Nucleus accumbens (tissue), 56 donors: ENCODE measurements at places on chromosomes 7 and 10.

GRCh38 chr7:147311336-147311735 is 1194.7 kb downstream of the CNTNAP2 start:
- DNase-seq: no peak

DNA sequence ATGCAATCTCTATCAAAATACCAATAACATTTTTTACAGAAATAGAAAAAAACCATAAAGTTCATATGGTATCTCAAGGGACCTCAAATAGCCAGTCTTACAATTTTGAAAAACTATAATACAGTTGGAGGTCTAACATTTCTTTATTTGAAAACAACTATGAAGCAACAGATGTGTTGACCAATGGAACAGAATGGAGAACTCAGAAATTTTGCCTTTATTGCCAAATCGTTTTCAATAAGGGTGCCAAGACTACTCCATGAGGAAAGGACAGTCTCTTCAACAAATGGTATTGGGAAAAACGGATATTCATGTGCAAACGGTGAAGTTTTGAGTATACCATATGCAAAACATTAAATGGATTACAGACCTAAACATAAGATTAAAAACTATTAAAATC is 470.8 kb upstream of the DPP6 start:
- DNase-seq: no peak

DNA sequence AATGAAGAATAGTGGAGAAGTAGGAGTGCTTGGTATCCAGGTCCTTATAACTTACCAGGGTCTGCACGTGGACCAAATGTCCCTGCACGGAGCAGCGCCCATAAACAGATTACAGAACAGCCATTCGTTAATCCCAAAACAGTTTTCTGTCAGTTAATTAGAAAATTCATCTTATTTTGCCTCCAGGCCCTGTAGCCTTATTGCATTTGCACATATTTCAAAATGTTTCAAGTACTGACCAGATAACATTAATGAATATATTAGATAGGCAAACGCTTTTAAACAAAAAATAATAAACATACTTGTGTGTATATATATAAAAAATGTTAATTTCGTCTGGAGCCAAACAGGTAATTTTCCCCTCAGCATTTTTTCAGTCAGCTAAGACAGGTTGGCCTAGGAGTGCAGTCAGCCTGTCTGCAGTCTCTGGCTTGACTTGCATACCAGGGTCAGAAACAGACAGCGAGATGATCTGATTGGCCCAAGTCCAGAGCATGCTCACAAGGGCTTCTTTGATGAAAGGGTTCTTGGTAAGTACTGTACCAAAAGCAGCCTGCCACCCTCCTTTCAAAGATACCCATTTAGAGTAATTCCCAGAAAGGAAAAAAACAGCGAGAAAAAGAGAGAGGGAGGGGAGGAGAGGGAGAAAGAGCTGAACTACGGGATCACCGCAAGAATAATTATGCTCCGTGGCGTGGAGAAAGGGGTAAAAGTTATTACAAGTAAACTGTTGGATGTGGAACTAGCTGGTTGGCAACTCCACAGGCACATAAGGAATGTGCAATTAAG is 194.4 kb upstream of the TCF7L2 start:
- DNase-seq: no peak

DNA sequence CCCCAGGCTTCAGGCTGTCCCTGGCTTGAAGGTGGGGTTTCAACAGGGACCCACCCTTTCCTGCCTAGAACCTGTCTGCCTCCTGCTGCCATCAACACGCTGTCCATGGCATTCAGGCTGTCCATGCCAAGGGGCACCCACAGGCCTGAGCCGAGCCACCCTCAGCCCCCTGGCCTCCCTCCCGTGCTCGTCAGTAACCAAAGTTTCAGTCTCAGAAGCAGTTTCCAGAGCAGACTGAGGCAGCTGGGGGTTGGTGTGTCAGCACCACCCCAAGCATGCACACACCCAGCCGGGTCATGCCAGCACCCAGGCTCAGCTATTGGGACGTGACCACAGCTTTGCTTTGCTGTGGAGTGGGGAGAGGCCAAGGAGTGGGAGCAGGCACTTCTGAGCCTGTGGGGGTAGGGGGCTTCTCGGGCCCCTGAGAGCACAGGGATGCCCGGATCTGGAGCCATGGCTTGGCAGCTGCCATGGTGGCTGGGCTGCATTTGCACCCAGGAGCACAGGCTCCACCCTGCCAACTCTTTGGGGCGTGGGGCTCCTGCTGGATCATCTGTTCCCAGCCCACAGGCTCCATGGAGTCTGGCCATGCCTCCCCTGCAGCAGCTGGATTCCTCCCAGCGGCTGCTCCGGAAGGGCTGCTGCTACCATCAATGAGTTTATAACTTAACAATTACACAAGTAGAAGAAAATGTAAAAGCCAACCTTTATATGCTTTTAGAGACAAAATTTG is 314.5 kb upstream of the SEMA3C start:
- no peak for DNase-seq

GRCh38 chr10:88991899-88992320 is 1.3 kb downstream of the FAS start:
- DNase-seq: no peak

GRCh38 chr7:14495633-14496032 is 406.9 kb downstream of the DGKB start:
- no peak for DNase-seq

DNA sequence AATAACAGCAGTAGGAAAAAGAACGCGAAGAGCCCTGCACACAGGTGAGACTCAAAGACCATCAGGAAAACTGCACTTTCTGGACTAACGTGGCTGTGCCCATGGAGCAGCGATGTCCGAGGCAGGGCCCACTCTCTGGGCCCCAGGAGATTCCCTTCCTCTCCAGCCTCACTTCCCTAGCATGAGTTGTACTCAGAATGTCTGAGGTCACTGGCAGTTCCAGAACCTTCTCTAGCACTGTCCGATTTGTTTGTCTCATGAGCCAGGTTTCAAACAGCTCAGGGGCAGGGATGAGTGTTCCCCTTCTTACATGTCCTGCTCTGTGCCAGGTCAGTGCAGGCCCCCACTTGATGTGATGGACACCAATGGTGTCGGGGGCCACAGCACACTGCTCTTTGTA is 484.2 kb downstream of the PTPRN2 start:
- DNase-seq: no peak

- DNase-seq: no peak
Measured at GRCh38 chr7:99791021-99791420, 7.0 kb upstream of the CYP3A4 start.

DNA sequence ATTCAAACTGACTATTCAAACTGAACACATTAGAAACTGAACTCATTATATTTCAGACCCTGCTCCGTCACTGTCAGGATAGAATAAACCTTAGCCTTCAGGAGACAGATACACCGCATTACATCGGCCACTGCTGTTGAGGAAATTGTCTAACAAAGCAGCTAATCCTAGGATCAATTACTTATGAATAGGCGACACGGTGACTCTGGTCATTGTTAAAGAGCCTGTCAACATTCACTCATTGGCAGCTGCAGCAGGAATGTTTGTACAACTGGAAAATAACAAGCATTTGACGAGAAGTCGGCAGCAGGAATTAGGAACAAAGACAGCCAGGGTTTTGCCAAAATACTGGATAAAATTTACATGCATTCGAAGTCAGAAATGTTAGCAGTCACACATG is 112.0 kb upstream of the MKX start:
- no peak for DNase-seq

DNA sequence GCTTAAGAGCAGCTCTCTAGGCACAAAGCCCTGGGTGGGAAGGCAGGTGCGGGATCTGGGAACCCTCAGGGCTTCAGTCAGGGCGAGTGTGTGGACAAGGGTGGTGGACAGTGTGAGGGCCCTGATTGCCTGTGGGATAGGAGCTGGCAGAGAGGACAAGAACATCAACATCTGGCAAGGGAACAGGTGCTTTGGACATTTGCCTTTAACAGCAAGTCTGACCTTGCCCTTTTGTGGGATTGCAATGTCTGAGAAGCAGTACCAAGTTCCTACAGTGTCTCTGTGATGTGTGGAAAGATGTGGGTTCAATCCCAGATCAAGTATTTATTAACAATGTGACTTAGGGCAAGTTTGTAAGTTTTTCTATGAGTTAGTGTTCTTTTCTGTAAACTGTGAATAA is 46.7 kb downstream of the TFAM start:
- no peak for DNase-seq

DNA sequence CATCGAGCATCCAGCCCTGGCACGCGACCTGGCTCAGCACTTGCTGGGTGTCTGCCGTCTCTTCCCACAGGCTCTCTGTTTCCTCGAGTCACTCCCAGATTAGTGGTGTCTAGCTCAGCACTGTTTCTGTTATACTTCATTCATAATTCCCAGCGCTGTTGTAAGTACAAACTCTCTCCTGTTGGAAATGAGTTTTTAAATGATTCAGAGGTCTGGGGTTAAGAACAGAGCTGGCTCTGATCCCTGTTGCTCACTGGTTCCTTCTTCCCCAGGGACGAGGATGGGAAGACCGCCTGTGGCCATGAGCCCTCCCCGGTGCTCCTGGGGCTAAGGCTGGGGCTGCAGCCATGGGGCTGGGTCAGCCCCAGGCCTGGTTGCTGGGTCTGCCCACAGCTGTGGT is 17.3 kb upstream of the C10orf95 start:
- no peak for DNase-seq

DNA sequence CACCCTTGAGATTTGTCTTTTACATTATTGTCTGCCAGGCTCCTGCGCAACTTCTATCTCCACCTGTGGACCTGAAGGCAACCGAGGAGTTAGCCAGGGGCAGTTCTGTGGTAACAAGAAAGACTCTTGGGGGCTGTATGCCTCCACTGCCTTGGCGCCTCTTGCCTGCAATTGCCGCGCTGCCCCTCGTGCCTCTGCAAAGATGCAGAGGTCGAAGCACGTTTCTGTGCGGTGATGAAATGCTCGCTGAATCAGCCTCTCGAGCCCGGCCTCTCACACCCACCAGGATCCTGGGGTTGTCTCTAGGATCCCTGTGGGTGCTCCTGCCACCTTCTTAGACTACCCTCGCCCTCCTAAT is 486 bp upstream of the LHFPL3 start:
- DNase-seq: no peak

GRCh38 chr10:86048571-86048970 is 318.0 kb downstream of the GRID1 start:
- DNase-seq: no peak

DNA sequence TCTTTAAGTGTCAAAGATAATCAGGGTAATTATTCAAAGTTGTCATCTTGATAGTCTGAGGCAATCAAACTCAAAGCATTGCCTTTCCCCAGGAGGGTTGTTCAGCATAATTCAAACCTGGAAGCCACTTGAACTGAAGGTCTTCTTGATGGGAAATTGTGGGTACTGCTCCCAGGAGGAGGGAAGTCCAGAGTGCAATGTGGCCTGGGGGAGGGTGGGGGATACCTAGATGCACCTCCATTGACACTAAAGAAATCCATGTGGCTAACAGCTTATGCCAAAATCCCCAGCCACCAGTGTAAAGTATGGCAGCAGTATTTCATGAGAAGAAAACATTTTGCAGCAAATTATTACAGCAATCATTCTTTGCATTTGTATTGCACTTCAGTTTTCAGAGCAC is 114.9 kb downstream of the STRA8 start:
- DNase-seq: no peak

DNA sequence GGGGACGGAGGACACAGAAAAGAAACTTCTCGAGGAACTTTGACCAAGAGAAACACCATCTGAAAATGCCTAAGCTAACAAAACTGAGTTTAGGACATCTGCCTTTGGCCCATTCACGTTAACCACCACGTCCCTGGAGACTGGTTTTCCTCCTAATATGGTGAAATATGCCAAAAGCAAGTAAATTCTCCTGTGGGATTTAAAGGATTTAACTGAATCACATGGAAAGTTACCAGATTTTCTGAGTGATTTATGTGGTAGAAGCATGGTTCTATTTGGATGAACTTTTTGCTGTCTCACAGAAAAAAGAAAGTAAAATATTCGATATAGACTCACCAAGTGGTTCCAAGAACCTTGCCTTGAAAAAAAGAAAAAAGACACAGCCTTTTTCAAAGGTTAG is 30.4 kb upstream of the BMPER start:
- no peak for DNase-seq

DNA sequence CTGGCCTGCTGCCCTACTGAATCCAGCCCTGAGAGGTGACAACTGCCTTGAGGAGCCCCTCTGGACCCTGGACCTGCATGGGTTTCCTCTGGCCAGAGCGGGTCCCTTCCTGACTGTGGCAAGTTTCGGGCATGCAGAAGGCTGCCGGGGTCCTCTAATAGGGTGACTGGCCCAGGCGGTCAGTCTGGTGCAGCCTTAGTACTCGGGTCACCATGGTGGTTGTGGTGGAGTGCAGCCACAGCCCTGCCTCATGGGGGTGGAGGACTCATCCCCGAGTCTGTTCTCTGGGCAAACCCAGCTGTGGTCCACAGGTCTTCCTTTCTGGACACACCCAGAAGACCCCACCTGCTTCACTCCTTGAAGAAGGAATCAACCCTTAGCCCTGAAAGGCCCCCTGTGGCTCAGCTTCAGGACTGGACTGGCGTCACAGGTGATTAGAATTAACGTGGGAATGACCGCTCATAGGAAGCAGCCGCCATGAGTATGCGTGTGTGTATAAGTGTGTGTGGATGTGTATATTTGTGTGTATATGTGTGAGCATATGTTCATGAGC is 28.7 kb downstream of the RAMP3 start:
- DNase-seq: no peak

DNA sequence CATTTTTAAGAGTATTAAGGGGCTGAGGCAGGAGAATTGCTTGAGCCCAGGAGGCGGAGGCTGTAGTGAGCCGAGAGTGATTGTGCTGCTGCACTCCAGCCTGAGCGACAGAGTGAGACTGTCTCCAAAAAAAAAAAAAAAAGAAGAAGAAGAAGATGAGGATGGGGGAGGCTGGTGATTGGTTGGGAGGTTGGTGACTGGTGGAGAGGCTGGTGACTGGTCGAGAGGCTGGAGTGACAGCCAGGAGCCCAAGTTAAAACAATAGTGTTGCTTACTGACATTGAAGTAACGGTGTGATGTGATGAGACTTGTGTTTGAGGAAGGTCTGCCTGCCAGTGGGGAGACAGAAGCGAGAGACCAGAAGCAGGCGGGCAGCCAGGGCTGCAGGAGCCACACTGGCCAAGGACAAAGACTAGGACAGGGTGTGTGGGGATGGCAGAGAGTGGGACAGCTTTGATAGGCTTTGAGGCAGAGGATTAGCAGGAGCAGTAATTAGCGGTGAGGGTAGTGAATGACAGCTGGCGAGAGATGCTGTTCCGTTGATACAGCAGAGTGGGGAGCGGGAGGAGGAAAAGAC is 4.9 kb downstream of the SRRT start:
- no peak for DNase-seq

- DNase-seq: no peak
Measured at GRCh38 chr7:50119815-50120637, 27.0 kb upstream of the ZPBP start.

GRCh38 chr7:126541406-126541805 is 711.3 kb downstream of the GRM8 start:
- no peak for DNase-seq

GRCh38 chr7:6205971-6206660 is 66.3 kb downstream of the CYTH3 start:
- no peak for DNase-seq
